ENCODE measurements at places on chromosomes 5 and 9. TPM values are rescaled to one million over a fixed set of nuclear protein-coding genes. Genes with fewer than 3 reads are reported as not detected.

ZFP2 gene
- 3.6 TPM for total RNA-seq

MTREX gene
- 68.0 TPM for total RNA-seq

AHRR gene
- 0.49 TPM for total RNA-seq

ITK gene
- 8.8 TPM for total RNA-seq

PCDH1 gene
- 96.8 TPM for total RNA-seq

ZNF782 gene
- total RNA-seq: 16.6 TPM

QRFP gene
- not detected for total RNA-seq

COL5A1 gene
- 23.9 TPM for total RNA-seq

PCDHGA11 gene
- total RNA-seq: 4.4 TPM
